Activated CD4-positive, alpha-beta memory T cell treated with anti-CD3 and anti-CD28 coated beads for 36 hours (primary cell): ENCODE measurements at places on chromosomes 2 and 18.

DNA sequence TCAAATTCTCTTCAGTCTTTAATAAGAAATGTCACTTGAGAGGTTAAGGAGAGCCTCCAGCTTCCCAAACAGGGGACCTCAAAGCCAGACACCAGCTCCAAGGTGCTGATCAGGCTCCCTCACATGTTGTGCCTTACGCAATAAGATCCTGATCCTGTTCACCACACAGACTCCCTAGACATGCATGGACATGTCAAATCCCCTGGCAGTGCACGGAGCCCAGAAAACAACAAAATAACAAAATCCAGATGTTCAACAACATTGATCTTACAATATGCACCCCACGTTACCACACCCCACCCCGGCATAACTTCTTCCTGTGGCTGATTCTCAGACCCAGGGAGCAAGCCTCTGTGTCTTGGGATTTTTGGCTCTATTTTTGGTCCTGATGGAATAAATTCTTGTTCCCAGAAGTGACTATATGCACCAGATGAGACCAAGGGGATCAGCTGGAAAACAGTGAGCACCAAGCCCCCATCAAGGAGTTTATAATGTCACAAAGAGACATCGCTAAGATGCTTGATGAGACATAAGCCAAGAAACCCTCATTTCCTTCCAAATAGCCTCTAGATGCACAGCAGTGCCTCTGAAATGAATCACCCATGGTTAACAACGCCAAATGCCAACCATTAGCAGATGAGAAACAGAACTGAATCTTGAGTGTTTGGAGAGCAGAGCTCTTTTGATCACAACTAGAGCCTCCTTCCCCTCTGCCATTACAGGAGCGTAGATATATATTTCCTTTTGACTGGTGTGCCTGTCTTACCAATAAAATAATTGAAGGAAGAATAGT lies 198.2 kb downstream of the PRKCE start:
- DNase-seq, result no peak

- no peak for DNase-seq
These were observed 60.7 kb downstream of the TET3 start for GRCh38 chr2:74045454-74045853.

DNA sequence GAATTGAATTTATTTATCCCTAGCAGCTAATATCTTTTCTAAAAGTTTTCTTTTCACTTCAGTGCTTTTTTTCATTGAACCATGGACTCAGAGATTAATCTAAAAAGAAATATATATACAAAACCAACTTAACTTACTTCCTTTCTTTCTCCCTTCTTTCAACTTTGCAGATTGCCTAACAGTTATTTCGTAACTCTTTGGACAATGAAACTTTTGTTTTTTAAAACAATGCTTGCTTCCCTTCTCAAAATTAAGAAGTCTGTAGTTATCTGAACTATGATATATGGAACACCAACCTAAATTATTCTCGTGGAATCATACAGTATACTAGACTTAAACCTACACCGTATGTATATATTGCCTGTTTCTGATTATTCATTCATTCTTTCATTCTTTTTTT lies 62.9 kb downstream of the MIB1 start:
- DNase-seq, result no peak

DNA sequence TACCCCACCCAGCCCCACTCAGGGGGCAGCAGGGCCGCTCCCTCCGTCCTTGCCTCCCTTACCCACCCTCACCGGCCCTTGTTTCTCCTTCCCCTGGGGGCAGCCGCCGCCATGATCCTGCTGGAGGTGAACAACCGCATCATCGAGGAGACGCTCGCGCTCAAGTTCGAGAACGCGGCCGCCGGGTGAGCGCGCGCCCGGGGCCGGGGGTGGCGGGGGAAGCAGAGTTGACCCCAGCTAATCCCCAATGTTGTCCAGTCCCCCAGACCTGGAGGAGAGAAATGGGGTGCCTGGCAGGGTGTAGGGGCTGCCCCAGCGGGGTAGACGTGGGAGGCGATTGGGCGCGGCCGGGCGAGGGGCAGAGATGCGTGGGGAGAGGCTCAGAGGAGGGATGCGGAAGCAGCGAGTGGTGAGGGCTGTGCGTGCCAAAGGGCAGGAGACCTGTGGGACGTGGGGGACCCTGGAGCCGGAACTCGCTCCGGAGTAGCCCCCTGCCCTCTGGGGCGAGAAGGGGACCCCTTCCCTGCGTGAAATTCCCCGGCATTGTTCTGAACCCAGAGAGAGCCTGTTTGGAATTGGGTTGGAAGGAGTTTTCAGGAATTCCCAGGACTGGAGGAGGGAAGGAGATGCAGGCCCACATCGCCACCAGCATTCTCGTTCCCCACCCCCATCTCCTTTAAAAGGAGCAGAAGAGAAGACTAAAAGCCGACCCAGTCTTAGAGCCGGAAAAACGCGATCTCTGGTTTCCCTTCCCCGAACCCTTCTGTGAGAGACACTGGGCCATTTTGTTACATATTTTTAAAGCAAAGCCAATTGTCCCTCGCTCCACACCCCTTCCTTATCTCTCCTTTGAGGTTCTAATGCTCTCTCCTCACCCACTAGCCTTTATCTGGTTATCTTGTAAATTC lies 625 bp downstream of the ARPC2 start:
- peak; percentile 86 for DNase-seq

DNA sequence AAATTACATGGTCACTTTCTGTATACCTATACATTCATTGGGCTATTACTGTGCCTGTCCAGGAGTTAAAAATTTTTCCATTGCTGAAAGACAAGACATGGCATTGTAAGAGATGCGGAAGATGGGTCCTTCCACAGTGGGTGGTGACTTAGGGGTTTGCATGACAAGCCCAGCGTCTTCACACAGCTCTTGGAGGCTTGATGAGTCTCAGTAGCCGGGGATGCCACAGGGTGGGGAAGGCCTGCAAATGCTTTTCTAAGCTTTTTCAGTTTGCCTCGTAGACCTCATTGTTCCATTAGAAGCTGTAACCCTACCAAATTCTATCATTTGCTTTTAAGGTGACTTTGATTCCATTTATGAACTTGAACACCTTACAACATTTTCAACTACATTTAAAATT lies 18.1 kb upstream of the MAPRE3 start:
- DNase-seq, result no peak

DNA sequence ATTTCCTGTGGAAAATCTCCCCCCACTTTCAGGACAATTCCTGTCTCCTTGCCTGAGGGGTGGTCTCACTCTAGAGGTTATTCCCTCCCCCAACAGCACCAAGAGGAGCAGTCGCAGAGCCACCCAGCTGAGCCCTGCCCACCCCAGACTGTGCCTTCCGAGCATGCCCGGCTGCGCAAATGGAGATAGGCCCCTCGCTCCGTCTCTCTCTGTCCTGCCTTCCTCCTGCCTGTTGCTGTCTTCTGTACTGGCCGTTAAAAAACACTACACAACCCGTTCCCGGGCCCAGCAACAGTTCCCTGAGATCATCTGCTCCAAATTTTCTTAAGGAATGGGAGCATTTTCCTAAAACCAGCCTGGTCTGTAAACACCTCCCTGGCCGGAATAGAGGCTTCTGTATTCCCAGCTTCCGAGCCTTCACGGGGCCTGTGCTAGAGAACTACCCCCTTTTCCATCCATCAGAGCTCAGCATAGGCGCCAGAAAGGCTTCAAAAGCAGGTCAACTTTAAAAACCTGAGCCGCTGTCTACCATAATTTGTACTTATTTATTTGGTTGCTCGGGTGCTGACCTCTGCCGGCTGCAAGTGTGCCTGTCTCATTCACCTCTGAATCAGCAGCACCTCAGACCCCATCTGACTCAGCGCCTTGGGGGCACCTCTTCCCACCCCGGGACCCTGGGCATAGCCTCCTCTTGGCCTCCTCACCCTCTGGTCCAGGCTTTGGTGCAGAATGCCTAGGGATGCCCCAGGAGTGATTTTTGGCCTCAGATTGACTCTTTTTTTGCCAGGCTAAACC lies 159.4 kb downstream of the PXDN start:
- DNase-seq, result no peak

GRCh38 chr2:219253753-219254589 lies at the start of gene TUBA4A:
Gene TUBA4A, minus strand, starts transcription at chr2:219253918. Its CDS starts 60 bp downstream, at chr2:219253858.
- peak; percentile 92 for DNase-seq

DNA sequence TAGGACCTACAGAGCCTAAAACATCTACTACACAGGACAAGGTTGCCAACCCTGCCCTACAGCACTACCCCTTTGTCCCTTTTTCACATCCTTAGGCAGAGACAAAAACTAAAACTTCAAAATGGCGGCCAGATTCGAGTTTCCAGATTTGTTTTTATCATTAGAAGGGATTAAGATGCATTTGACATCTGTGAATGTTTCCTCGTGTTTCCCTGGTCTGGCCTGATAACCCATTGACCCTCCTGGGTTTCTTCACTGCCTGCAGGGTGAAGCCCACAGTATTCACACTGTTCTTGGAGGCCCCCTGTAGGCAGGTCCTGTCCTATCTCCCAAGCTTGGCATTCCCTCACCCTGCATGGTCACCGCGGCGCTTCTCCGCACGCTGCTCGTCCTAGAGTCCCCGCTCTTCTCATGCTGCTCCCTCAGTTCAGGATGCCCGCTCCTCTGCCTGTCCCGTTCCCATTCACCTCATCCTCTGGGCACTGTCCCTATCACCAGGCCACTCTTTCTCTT lies 67.6 kb downstream of the TPGS2 start:
- no peak for DNase-seq

DNA sequence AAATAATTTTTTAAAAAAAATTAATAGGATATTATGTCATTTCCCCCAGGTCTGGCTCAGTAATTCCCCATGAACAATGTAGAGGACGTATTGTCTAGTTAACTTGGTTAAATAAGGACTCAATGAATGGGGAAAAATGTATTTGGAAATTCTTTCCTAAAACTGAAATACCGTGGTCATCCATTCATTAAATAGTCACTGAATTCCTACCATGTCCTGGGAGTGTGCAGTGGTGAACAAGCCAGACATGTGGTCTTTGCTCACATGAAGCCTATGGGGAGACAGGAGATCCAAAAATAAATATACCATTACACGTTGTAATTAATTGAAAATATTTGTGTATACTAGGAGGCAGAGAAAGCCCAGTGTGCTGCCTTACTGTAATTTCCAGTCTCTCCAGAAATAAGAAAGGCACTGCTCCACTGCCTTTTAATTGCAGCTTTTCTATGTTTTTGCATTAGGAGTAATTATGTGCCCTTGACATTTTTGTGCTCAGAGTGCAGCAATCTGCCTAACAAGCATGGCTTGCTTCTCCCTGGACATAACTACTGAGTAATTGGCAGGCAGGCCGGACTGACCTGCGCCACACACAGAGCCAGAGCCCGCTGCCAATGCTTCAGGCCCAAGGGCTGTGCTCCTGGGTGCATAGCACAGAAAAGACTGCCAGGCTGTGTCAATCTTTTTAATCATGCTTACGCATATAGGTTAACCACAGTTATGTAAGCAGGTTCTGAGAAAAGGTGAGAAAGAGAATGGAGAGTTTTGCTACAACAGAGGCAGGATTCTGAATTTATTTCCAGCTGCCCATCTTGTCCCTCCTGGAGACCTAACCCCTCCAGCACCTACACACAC lies 22.2 kb upstream of the TTC39C start:
- peak; percentile 62 for DNase-seq

DNA sequence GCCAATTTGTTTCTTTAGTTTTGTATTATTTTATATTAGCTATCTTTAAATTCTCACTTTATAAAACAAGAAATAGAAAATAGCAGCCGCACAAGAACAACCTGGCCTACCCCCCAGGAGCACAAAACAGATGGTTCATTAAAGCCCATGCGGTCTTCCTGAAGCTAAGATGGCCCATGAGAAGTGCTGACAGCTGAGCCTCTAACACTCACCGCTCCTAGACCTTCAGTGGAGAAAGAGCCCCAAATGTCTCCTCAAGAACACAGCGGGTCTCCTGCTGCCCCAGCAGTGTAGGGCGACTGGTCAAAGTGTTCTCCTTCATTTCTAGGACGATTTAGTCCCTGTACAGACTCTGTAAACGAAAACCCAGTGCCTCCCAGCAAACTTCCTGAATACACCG lies 45.1 kb downstream of the LPIN2 start:
- DNase-seq, result no peak

DNA sequence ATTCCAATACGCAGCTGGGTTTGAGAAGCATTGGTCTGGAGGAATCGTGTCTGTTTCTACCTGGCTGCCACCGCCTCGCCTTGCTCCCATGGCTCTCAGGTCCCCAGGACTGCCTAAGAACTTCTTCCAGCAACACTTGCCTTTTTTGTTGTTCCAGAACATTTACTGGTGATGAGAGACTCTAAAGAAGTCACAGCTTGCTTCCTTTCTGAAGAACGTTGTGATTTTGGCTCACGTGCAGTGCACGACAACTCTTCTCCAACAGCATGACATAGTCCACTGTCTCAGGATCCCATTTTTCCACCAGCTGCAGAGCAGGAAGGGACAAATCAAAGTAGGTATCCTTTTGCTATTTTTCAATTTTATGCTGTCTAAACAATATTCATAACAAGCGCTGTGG lies 940.9 kb downstream of the SLC4A3 start:
- no peak for DNase-seq

- no peak for DNase-seq
These were observed 44.6 kb downstream of the SMAD4 start for GRCh38 chr18:51074605-51075004.

DNA sequence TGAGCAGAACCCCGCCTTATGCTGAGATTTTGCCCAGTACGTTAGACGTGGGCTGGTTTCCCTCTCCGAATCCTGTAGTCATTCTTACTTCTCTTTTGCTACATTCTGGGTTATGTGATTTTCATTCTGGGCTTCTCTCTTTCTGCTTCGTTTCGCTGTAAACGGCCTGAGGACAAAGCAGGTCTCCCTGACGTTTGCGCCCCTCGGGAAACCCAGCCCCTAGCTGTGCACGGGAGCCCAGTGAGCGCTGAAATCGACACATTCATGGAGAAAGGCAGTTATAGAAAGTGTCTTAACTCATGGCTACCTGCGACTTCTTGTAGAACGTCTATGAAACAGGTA lies 22.7 kb upstream of the MC5R start:
- no peak for DNase-seq

- DNase-seq, result no peak
These were observed 324.7 kb upstream of the PIK3C3 start for GRCh38 chr18:41630232-41630886.

DNA sequence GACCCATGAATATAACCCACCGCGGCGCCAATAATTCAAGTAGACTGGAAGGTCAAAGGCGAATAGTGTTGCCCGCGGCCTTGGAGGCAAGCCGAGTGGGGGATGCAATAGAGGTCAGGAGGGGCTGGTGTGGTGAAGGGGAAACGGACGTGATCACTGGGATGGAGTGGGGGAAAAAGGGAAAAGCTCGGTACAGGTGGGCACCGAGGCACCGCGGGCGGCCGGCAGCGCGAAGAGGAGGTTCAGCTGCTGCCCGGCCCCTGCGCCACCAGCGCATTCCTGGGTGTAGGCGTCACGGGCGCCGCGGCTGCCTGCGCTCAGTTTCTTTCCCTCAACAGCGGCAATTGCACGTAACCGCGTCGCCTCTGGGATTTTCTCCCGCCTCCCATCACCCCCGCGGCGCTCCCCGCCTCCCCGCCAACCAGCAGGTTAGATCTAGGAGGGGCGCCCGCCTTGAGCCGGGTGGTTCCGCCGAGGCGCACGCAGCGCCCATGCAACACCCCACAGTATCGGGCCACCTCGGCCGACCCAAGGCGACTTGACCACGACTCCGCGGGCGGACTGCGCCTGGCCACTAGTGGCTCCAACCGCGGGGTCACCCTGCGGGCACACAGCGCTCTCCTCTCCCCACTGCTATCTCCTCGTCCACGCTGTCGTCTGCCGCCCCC lies 1.5 kb downstream of the RND3 start:
- DNase-seq, result no peak
